ENCODE measurements at places on chromosomes 3 and 15. TPM values are rescaled to one million over a fixed set of nuclear protein-coding genes. Genes with fewer than 3 reads are reported as not detected.

Gene ADAMTSL3
- 0.25 TPM for total RNA-seq

Gene EFHB
- 0.63 TPM for total RNA-seq

Gene EPHB3
- total RNA-seq: 0.23 TPM

Gene FES
- 0.88 TPM for total RNA-seq

Gene LYZL4
- total RNA-seq: not detected

Gene IGSF10
- 0.49 TPM for total RNA-seq

Gene STRIT1
- total RNA-seq: not detected

Gene PDIA3
- total RNA-seq: 342 TPM

Gene THPO
- not detected for total RNA-seq

Gene SLC28A1
- total RNA-seq: not detected
